ENCODE measurements at places on chromosomes 6 and 20.

DNA sequence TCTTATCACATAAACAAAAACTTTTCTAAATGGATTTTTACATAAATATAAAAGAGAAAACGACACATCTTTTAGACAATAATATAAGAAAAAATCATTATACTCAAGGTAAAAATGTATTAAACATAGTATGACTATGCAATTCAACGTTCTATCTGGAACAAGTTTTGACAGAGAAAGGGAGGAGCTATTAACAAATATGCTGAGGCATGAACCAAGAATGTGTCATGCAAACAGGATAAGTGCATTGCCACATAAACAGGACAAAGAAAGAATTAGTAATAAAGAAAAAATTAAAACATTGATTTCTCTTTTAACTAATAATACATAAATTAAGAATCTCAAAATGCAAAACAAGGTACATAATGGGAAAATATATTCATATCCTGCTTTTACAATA is 1353.4 kb upstream of the GJE1 start:
- DNase-seq, result no peak

- DNase-seq, result peak; percentile 89
Observed at GRCh38 chr20:34955231-34956040, at the start of the genes GSS and MYH7B. GSS (minus strand) TSS chr20:34955806; CDS start chr20:34951852, 3,954 bp downstream. MYH7B (plus strand) TSS chr20:34955868; CDS start chr20:34978006, 22,138 bp downstream.

- peak; percentile 30 for DNase-seq
Observed at GRCh38 chr20:62980970-62981369, 25.8 kb downstream of the BHLHE23 start.

GRCh38 chr6:123380257-123380656 is 256.5 kb downstream of the TRDN start:
- no peak for DNase-seq

All from T-helper 22 cell (primary cell).